ENCODE measurements at places on chromosomes 12 and 14. TPM values are rescaled to one million over a fixed set of nuclear protein-coding genes. Genes with fewer than 3 reads are reported as not detected.
A peak's percentile ranks its signal among the peaks of the same experiment; 100 is the strongest.

Gene TMCC3
- 6.7 TPM for polyA plus RNA-seq

Gene SLCO1B1
- polyA plus RNA-seq, result not detected

Gene TTC6
- polyA plus RNA-seq, result not detected

Gene CCDC175
- polyA plus RNA-seq, result not detected

Gene EIF5
- 91.2 TPM for polyA plus RNA-seq

Gene ASPG
- 58.1 TPM for polyA plus RNA-seq

Gene MMP17
- 0.82 TPM for polyA plus RNA-seq

Gene SERPINA10
- polyA plus RNA-seq, result not detected

- peak; percentile 43 for DNase-seq
Observed at GRCh38 chr14:74546416-74546815, 52.9 kb downstream of the ISCA2 start.

- peak; percentile 8 for DNase-seq
Observed at GRCh38 chr14:88599761-88600439, 37.1 kb downstream of the ZC3H14 start.

DNA sequence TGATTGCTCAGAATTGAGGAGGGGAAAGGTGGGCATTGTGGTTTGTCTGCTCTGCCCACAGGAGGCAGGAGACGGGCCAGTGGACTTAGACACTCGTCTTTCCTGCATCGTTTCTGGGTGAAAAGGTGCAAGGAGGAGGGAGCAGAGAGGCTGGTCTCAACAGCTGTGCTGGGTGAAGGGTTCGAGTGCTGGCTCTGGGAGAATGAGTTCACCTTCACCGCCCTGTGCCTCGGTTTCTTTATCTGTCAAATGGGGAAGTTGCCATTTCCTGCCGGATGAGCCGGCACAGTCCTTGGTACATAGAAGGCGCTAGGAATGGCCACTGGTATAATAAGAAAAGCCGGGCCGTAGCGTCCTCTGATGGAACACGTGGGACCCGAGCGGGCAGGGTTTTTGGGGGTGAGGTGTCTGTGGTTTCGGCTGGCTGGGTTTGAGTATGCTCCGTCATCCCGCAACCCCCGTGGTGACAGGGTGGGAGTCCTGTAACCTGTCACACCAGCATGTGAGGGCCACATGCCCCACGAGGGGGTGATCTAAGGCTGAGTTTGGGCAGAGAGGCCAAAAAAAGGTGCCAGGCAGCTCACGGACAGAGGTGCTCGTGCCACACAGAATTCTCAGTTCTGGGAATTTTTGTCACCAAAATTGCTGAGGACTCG, 7.3 kb downstream of the BCL7A start:
- no peak for DNase-seq

DNA sequence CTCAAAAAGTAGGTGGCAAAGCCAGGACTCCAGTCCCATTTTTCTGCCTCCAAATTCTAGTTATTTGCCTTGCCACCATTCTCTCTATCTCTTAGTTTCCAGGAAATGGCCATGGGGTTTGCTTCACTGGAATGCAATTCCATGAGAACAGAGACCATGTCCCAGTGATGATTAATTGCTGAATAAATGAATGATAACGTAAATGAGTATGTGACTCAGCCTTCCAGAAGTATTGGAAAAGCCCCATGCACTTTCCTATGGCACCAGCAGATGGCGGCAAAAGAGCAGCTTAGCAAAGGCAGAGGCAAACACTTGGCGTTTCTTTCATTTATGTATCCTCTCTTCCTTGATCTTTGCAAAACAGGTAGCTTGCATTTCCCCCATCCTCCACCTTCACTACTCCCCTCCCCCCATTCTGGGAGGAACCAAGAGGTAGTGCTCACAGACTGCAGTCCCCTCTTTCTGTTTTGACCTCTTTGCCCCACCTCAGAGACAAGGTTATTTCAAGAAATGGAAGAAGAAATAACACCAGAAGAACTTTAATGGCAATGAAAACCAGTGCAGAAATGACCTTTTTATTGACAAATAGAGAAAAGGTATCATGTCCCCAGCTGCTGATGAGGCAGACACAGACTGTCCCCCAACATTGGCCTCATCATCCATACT, 21.3 kb downstream of the TBX3 start:
- DNase-seq, result peak; percentile 85

- no peak for DNase-seq
Observed at GRCh38 chr12:4037747-4038312, 164.6 kb upstream of the PARP11 start.

GRCh38 chr12:70319605-70320004, 46.5 kb upstream of the KCNMB4 start:
- no peak for DNase-seq

GRCh38 chr12:90390947-90391346, 564.0 kb downstream of the CCER1 start:
- no peak for DNase-seq

- no peak for DNase-seq
Observed at GRCh38 chr14:104316121-104316722, 177.8 kb downstream of the KIF26A start.

DNA sequence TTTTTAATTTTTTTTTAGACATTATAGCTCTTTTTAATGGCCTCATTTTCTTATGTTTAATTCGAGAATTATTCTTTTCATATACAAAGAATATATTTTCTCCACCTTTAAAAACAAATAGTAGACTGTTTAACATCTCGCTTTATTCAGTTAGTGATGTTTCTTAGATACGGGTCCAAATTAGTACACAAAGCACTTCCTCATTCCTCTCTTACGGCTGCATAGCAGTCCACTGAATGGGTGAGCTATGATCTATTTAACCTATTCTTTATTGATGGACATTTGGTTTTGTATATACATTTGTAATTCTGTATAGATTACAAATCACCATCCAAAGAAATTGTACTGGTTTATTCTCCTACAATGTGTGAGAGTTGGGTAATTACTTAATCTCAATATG, 8.3 kb upstream of the GPR162 start:
- no peak for DNase-seq

DNA sequence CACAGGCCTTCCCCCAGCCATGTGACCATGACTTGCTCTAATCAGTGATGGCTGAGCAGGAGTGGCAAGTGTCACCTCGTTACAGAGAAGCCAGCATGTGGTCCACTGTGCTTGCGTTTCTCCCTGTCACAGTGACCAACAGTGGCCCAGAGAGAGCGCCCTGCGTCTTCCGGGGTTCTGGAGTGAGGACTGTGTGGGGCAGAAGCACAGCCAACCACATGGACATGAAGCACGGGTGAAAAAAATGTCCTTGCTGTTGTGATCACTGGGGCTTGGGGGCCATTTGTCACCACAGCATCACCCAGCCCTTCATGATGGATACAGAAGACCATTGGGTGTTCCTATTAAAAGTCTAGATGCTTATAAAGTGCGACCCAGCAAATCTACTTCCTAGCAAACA, 174.6 kb upstream of the C14orf180 start:
- DNase-seq, result no peak

GRCh38 chr12:62632411-62632918, 165.8 kb downstream of the MON2 start:
- DNase-seq, result peak; percentile 65

GRCh38 chr14:93049315-93049714, 66.4 kb downstream of the ITPK1 start:
- no peak for DNase-seq
